ENCODE measurements at places on chromosomes 1 and 21.
A peak's percentile ranks its signal among the peaks of the same experiment; 100 is the strongest.

DNA sequence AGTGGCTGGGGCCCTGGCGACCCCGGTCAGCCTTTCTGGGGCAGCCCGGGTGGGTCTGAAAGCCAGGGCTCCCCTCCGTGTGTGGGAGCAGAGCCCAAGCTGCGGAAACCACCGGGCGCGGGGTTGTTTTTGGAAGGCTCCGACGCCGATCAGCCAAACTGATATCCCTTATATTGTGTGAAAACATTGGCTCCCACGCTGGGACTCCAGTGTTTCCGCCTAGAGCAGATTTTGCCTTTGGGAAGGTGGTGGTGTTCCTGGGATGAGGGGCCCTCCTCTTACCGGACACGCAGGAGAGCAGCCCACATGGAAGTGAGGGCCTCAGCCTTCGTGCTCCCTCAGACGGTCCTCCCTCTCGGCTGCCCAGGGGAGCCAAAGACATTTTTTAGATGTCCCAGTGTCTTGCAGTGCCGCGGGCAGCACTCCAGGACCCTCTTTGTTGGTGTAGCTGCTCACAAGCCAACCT is 54.3 kb downstream of the NGF start:
- no peak for DNase-seq

- no peak for DNase-seq
Observed at GRCh38 chr1:60425528-60425927, 352.0 kb upstream of the C1orf87 start.

DNA sequence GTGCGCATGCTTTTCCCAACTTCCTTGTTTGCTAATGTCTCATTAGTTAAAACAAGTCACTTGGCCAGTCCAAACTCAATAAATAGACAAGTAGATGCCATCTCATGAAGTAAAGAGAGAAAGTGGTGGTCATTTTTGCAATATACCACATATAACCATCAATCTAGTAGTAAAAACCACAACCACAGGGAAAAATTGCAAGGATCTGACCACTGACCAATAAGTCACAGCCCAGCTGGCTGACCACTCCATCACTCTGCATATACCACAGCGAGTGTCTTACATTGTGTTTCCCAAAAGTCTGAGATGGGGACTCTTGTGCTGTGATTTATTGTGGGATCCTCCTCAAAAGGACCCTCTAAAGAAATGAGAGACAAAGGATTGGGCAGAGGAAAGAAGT is 76.0 kb downstream of the FH start:
- DNase-seq, result no peak

- DNase-seq, result no peak
Observed at GRCh38 chr1:7707527-7707926, 63.6 kb upstream of the VAMP3 start.

DNA sequence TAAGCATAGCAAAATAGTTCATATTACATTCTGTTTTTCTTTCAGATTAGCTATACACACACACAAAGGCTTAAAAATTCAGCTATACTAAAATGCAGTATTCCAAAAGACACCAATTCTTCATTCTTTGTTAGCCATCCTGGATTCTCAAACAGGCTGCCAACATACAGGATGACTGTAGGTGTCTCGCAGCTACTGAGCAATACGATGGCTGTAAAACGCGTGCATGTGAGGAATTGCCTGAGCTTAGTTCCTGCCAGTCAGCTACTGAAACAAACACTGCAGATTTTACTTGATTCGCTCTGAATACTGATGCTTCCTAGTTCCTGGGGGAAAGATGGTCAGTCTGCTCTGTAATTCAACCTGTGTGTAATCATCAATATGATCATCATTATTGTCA is 24.7 kb upstream of the HMGN1 start:
- no peak for DNase-seq

DNA sequence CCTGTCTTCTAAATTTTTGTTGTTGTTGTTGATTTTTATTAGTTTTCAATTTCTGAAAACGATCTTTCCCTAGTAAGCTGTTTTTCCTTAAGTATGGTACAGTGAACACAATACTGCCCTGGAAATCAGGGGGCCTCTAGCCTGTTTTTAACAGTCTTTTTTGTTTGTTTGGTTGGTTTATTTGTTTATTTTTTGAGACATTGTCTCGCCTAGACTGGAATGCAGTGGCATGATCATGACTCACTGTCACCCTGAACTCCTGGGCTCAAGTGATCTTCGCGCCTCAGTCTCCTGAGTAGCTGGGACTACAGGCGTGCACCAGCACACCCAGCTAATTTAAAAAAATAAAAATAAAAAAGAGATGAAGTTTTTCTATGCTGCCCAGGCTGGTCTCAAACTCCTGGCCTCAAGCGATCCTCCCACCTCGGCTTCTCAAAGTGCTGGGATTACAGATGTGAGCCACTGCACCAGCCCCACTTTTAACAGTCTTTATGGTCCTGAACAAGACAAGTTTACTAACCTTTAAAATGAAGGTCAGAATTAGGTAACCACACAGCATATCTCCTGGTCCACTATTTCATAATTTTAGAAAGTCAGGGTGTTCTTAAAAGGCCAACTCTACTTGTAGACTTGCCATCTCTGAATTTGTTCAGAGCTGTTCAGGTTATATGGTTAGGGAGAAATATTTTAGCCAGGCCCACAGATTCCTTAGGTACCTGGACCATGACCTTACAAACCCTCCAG is 35.4 kb downstream of the TBCE start:
- no peak for DNase-seq

DNA sequence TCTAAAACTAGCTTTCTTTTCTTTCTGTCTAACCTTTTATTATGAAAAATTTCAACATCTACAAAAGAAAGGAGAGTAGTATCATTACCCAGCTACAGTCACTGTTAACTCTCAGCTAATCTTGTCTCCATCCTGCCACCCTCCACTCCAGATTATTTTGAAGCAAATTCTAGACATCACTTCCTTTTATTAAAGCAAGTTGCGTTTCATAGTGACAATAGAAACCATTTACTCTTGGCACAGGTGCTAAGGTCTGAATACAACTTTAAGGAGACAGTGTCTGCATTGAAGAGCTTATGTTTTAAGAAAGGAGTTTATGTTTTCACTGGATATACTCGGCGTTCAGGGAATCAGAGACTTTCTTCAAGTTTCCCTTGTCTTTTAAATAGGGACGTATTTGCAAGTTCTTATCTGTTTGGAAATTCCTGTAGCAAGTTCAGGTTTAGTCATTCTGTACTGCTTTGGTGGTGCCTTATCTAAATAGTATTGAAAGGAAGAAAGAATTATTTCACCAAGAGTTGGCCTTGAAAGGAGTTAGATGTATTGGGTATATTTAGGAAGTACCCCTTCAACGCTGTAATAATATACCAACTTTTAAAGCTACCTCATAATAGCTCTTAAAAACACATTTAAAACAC is 42.7 kb downstream of the ITSN1 start:
- no peak for DNase-seq

- no peak for DNase-seq
Observed at GRCh38 chr21:37117204-37117603, 44.1 kb downstream of the TTC3 start.

DNA sequence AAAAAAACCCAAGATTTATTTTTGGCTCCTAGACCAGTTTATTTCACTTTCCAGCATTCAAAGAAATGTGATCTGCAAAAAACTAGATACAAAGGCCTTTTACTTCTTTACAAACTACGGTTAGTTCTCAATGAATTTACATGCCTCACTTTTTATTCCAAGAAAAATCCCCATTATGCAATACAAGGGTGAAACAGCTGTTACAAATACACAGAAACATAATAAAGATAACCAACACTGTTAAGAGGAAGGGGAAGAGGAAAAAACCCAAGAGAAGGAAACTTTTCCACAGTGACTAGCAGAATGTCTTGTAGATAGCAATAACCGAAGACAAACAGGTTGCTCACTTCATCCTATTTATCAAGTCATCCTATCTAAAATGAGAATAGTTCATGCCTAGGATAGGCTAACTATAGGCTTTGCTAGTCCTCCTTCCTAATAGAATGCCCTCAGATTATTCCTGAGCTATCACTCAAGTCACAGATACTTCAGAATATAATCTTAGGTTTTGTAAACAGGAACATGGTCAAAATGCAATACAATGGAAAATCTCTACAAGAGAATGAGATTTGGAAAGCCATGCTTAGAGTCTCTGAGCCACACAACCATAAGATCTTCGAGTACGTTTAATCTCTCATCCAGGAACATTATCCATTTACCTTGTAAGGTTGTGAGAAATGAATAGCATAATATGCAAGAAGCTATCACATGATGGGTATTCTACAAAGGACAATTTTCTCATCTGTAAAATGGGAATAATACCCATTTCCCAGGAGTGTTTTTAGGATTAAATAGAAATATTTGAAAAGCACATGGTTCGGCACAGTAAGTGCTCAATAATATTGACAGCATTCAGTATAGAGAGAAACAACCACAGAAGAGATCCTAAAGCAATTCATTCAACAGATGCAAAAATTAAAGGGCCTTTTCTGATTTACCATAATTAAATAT is 5.4 kb downstream of the PNRC2 start:
- no peak for DNase-seq

GRCh38 chr1:22123071-22123390 is 19.9 kb downstream of the WNT4 start:
- DNase-seq, result no peak

- DNase-seq, result peak; percentile 27
Observed at GRCh38 chr21:37435120-37435519, 68.5 kb downstream of the DYRK1A start.

- DNase-seq, result no peak
Observed at GRCh38 chr1:107787299-107787698, 177.7 kb downstream of the VAV3 start.

DNA sequence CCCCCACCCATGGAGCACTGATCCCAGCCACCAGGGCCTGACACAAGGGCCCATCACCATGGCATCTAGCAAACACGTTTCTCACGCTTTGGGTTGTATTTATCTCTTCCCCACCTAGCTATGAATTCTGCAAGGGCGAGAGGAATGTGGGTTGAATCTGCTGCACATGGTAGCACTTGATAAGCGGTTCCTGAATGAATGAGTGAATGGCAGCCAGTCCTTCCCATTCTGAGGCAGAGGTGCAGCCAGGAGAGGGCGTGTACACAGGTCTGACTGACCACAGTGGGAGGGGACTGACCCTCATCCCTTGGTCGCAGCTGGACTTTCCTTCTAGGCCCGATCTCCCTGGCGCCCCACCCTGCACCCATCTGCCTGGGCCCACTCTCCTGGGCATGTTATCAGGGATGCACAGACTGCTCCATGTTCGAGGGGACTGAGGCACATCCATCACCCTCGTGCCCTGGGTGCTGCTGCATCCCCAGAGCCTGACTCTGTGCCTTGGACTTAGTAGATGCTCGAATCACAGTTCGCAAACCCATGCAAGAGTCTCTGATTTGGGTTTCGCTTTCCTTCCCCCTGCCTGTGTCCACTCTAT is 1.0 kb downstream of the RD3 start:
- DNase-seq, result no peak

DNA sequence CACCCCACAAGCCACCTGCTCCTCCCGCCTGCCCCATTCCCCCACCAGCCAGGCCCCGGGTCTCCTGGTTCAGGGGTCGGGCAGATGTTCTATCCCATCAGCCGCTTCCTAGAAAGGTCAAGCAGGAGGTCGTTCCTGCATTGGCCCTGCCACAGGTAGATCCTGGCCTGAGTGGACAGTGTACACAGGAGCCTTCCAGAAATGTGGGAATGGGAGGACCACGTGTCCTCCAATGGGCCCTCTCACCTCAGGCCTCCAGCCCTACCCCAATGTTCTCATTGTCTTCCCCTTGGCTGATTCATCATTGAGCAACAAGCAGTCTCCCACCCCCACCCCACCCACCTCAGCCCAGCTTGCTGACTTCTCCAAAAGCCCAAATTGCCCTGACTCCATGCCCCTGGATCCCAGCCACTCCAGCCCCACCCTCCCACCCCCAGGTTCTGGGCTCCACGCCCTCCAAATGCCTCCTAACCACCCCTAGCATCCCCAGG is 2.1 kb downstream of the S100A16 start:
- no peak for DNase-seq

DNA sequence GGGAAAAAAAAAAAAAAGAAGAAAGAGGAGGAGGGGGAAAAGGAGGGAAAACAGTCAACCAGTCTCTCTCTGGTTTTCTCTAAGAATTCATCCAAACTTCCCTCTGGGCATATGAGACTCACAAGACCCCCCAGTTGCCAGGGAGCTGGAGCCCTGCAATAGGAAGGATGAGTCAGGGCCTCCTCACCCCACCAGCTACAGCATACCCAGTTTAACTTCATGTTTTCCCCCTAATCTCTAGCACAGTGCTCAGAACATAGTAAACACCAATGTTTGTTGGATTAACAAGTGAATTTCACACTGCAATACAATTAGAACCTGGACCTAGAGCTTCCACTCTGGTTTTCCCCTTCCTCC is 7.8 kb downstream of the F11R start:
- DNase-seq, result no peak

DNA sequence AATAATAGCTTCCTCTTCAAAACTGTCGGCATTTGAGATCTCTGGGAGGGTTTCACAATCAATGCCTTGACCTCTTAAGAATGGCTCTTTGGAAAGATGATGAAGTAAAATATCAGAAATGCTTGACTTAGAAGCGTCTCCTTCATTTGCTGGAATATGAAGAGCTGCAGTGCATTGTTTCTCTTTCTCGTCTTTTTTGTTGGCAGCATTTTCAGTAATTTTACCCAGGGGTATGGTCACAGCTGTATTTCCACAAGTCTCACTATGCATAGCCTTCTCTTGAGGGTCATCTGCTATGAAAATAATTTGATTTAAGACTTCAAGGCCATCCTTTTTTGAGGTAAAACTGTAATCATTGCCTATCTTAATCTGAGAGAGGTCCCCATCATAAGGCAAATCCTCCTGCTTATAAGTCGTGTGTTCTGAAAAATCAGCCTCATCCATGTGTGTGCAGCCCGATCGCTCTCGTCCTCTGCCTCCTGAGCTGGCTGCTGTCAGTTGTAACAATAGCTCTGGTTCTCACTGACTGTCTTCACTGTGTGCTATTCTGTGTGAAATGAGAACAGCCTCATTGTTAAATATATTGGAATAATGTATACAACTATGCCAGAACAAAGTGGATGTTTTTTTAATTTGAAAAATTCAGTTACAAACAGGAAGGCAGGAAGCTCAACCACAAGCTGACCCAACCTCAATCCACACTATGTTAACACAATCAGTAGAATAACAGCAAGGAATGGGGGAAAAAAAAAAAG is 4.5 kb downstream of the AKNAD1 start:
- no peak for DNase-seq

GRCh38 chr1:96596226-96596922 is 125.2 kb upstream of the PTBP2 start:
- DNase-seq, result no peak

DNA sequence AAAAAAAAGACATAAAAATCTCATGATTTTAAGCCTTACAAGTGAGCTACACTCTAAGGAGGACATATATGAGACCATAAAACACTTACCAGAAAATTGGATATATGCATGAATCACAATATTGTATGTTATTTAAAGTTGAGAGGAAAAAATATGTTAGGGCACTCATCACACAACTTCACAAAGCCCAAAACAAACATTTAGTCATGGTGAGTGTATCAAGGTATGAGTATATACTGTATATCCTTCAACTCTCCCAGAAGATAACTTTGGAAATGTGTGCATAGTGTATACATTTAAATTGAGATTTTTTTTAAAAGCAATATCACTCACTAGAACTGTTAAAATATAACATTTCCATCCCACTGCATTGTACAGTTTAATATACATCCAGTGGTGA is 259.3 kb downstream of the SRGAP2C start:
- no peak for DNase-seq
